ENCODE measurements at places on chromosomes 6 and 20. TPM values are rescaled to one million over a fixed set of nuclear protein-coding genes. Genes with fewer than 3 reads are reported as not detected.

DNA sequence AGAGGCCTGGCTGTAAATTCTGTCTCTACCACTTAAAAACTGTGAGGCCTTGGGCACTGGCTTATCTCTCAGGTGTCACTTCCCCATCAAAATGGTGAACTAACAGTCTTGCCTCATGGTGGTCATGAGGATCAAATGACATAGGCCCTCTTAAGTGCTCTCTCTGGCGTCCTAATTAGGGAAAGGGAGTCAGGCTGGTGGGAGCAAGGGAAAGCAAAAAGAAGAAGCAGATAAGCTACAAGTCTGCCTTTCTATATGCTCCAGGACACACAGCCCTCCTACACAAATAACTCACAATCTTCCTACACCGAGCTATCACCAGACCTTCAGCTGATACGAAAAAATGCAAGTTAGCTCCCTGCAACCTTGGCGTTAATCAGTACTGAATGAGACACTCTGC lies 19.5 kb upstream of the SLC22A16 start:
- H3K4me1 ChIP-seq: no peaks in the 10 kb centered on the region
- no peaks in the 10 kb centered on the region for H3K27me3 ChIP-seq
- no peak for DNase-seq
- no peak overlapping the region for H3K4me3 ChIP-seq
- no peaks in the 10 kb centered on the region for H3K36me3 ChIP-seq
- H3K27ac ChIP-seq: no peak overlapping the region

DNA sequence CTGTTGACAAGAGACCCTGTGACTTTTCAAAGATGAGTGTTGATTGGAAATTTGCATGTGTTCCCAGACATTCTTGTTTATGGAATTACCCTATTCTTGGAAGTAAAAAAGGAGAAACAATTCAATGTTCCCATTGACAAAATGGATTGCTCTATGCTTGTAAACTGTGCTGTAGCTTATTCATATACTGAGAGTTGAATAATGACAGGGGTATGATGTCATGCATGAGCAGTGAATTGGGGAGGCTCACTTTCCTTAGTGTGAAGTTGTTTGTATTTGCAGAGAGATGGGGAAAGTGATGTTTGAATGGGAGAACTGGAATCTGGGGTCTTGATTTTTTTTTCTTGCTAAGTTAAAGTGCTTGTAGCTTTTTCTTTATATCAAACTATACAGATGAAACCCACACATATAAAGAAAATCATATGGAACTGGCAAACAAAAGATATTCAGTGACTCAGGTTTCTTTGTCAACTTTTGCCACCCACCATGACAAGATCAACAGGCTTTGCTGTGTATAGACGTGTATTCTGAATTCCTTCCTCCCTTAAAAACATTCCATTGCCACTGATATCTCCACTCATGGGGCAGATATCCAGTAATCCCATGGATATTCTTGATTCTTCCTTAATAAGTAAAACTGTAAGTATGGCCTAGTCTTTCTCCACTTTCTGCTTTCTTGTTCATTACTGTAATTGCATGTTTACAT lies 97.8 kb upstream of the JAG1 start:
- H3K27me3 ChIP-seq: no peaks in the 10 kb centered on the region
- H3K36me3 ChIP-seq: no peaks in the 10 kb centered on the region
- no peaks in the 10 kb centered on the region for H3K4me1 ChIP-seq
- no peak overlapping the region for H3K4me3 ChIP-seq
- no peak for DNase-seq

GRCh38 chr20:51639206-51639832 lies 96.8 kb upstream of the NFATC2 start:
- no peaks in the 10 kb centered on the region for H3K4me1 ChIP-seq
- H3K27me3 ChIP-seq: no peaks in the 10 kb centered on the region
- no peaks in the 10 kb centered on the region for H3K36me3 ChIP-seq

The SYTL3 gene
- total RNA-seq: 3.9 TPM

DNA sequence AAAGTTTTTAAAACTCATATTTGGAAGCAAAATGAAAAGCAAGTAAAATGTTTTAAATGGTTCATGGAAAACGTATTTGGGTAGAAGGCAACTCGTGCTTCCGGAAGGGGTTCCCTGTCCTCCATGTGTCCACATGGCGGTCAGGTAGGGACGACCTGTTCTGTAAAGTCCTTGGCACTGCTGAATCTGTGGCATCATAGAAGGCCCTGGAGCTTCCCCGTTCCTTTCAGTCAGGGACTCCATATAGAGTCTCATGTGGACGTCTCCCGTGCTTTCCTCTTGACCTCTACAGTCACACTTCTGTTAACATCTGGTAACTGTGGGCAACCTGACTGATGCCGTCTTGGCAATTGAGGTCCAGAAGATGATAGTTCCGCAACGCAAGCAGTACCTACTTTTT lies 11.4 kb downstream of the DYNLT1 start:
- no peak overlapping the region for H3K4me3 ChIP-seq
- H3K27ac ChIP-seq: no peak overlapping the region
- DNase-seq: no peak
- H3K27me3 ChIP-seq: no peaks in the 10 kb centered on the region
- peaks cover 8% of the 10 kb centered on the region for H3K4me1 ChIP-seq
- H3K36me3 ChIP-seq: peaks cover 18% of the 10 kb centered on the region

The PRL gene
- not detected for total RNA-seq

GRCh38 chr20:39248171-39248861 lies 286.2 kb downstream of the DHX35 start:
- H3K4me3 ChIP-seq: no peak overlapping the region
- H3K27me3 ChIP-seq: no peaks in the 10 kb centered on the region
- no peaks in the 10 kb centered on the region for H3K36me3 ChIP-seq
- H3K4me1 ChIP-seq: no peaks in the 10 kb centered on the region

The CCNC gene
- 54.0 TPM for total RNA-seq

DNA sequence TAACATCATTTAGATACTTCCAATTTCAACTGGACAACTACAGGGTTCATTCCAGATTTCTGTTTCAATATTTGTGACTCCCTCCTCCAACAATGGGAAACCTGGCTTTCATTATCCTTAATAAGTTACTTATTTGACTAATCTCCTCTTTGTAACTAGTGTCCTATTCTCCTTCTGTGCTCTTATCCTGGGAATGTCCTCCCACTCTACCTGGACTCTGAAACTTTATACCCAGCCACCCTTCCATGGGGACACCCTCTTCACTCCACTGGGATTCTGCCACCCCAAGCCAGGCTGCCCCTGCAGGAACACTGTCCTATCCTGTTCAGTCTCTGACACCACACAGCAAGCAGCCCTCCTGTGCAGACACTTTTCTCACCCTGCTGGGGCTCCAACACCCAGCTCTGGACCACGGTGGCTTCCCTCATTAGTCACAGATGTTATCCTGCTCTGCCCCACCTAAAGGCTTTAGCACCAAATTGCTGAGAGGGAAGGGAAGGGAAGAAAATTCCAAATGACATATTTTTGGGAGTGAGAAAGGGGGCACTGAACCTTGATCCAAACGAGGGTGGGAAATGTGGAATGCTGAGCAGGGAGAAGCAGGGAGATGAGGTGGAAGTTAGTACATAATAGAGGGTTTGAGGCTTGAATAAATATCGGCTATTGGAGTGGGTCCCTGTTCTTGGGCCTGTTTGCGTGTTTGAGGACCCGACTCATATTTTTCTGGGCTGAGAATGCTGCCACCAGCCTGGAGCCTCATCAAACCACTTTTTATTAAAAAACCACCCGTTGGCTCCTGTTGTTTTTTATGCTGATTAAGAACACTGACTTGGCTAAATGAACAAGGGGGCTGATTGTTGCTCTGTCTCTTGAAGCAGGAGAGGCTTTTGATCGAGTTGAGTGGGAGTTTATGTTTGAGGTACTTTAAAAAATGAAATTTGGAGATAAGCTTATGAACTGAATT lies 54.0 kb upstream of the AKIRIN2 start:
- H3K27me3 ChIP-seq: no peaks in the 10 kb centered on the region
- H3K36me3 ChIP-seq: no peaks in the 10 kb centered on the region
- no peak for DNase-seq
- H3K4me3 ChIP-seq: no peak overlapping the region

The DST gene
- 597 TPM for total RNA-seq

The TCF19 gene
- total RNA-seq: 2.6 TPM

The KIF16B gene
- total RNA-seq: 21.3 TPM

- H3K27ac ChIP-seq: no peak overlapping the region
- peaks cover 7% of the 10 kb centered on the region for H3K36me3 ChIP-seq
- DNase-seq: no peak
- peaks cover 45% of the 10 kb centered on the region for H3K4me1 ChIP-seq
Observed at GRCh38 chr20:20018366-20018765, 1.2 kb downstream of the NAA20 start.

- peaks cover 16% of the 10 kb centered on the region for H3K4me1 ChIP-seq
- no peak overlapping the region for H3K27ac ChIP-seq
- no peak overlapping the region for H3K4me3 ChIP-seq
- H3K27me3 ChIP-seq: no peaks in the 10 kb centered on the region
Observed at GRCh38 chr6:145865595-145865994, 51.0 kb upstream of the FBXO30 start.

- no peaks in the 10 kb centered on the region for H3K27me3 ChIP-seq
- no peaks in the 10 kb centered on the region for H3K36me3 ChIP-seq
- no peak for DNase-seq
- H3K4me3 ChIP-seq: no peak overlapping the region
- H3K4me1 ChIP-seq: no peaks in the 10 kb centered on the region
Observed at GRCh38 chr20:25991051-25991755, 294.6 kb upstream of the ZNF337 start.

The GSTA3 gene
- total RNA-seq: not detected
